ENCODE measurements at places on chromosomes 13 and 19.

DNA sequence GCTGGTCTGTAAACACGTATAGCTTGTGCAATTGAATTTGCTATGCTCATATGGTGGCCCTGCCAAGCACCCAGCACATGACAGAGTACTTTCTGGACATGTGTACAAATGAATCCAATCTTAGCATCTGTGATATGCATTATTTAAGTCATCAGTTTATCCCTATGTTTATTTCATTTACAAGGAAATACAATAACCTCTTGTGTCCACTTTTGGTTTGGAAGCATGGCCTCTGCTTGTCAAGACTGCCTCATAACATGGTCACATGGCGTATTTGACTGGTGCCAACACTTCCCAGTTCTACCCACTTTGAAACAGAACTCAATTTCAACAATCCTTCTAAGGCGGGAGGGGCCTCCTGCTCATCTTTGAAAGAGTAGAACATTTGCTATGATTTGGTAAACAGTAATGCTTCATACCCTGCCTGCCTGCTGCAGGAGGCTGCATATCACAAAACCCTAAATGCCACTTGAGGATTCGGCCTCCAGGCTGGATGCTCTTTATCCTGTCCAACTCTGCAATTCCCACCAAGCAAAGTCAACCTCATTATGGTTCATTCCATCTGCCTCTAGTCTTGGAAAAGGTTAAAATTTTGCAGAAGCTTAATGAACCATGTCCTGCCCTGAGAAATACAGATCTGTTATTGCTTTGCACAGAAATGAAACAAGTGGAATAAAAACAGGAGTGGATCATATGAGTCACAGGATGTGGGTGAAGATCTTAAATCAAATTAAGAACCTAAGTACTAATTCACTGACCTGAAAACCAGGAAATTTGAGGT, 151.3 kb downstream of the CYSLTR2 start:
- no peak for DNase-seq

DNA sequence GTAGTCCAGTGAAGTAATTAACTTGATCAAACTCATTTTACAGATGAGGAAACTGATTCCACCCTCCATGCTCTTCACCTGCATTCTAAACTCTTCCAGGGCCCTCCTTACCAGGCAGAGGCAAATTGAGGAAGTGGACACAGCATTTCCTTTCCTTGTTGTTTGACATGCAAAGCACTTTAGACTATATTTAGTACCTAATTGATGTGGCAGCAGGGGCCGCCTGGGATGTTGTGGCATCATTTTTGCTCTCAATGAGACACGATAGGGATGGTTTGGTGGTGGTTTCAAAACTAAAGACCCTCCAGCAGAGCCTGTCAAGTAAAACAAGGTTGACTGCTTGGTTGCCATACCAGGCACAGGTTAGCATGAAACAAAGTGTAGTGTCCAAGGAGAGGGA, 7.9 kb downstream of the SIPA1L3 start:
- DNase-seq: no peak

GRCh38 chr13:98351636-98352035, 174.6 kb upstream of the RNF113B start:
- DNase-seq: no peak

DNA sequence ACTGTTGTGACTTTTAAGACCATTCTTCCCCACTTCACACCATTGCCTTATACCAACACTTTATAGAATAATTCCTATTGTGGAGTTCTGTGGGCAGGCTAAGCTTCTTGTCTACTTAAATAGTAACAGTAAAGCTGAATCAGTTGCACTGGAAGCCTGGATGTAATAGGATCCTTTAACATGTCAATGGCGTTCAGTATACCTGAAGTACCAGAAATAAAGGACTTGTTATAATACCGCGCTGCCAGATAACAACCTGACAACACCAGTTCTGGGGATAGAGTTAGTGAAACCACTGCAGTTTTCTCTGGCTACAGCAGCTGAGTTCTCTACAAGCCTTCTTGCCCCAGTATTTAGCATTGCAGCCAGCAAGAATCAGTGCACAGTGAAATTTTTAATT, 52.0 kb upstream of the TNFRSF19 start:
- DNase-seq: no peak

DNA sequence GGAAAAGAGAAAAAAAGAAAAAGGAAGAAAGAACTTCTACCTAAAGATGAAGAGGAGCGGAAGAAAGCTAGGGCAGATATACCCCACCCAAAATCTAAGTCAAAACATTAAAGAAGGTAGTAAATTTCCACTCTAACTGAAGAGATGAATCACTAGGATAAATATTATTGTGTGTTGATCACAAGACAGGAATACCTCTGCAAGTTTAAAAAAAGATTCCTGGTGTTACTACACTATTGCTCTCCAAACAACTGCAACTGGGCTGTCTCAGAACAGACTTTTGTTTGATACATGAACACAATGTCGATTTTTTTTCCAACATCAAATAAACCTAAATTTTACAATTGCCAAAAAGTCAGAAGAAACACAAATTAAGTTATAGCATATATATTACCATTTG, 6.8 kb downstream of the HSPH1 start:
- DNase-seq: no peak

- DNase-seq: peak; percentile 22
These were observed 8.2 kb downstream of the SMIM24 start for GRCh38 chr19:3471954-3472655.

- DNase-seq: no peak
These were observed 3.3 kb downstream of the REX1BD start for GRCh38 chr19:18591735-18592385.

DNA sequence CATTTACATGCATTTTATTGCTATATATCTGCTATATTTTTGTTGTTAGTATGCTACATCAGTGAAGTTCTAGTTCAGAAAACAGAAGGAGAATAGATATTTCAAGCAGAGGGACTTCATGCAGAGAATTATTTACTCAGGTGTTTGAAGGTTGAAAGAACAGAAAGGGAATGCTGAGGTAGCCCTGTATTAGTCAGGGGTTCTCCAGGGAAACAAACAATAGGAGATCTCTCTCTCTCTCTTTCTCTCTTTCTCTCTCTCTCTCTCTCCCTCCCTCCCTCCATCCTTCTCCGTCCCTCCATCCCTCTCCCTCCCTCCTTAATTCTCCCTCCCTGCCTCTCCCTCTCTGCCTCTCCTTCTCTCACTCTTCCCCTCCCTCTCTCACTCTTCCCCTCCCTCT, 114.3 kb upstream of the TDRD3 start:
- no peak for DNase-seq

- DNase-seq: no peak
These were observed 21.4 kb downstream of the GARRE1 start for GRCh38 chr19:34275705-34276104.

DNA sequence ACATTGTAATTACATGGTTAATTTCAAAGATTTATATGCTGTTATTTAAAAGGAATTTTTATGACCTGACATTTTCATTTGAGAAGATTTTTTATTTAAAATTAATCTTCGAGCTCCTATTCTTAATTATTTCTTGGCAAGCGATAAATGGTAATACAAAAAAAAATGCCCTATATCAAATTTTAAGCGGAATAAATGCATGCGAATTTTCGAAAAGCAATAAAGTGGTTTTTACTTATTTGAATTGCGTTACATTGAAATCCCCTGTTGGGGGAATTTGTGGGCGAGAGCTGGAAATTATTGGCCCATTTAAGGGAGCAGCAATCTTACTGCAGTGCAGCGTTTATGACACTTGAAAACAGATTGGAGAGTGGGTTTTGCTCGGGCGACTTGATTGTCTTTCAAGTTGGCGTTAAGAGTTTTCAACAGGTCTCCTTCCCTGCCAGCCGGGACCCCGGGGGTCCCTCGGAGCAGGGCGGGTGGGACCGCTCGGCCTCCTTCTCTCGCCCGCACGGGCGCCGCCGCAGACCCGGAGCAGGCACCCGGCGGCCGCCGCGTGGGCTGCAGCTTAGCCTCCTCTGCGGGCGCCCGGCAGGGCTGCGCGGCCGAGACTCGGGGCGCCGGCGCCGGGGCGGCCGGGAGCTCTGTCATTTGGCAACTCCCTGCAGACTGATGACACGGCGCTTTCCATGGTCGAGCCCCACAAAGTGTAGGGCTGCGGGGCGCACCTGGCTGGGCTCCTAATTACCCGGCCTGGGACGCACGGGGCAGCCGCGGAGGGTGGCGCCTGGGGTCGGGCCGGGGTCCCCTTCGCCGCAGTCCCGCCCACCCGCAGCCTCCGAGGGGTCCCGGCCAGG, 255.1 kb upstream of the SOX21 start:
- peak; percentile 26 for DNase-seq

DNA sequence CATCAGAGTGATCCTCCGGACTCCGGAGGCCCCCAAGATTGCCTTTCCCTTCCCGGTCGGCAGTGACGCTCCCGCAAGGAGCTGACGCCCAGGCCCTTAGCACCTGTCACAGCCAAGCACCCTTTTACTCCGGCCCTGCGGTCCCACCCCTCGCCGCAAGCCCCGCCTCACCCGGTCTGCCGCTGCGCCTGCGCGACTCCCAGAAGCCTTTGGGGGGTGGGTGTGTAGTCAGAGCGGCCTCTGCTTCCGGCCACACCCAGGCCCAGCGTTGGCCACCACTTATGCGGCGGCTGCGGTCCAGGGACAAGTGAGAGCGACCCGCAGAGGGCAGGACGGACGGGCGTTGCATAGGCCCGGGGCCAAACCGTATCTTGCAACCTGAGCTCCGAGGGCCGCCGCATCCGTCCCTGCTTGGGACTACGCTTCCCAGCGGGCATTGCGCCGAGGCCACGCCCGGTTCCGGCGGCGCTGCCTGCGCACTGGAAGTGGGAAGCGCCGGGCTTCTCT, 441 bp upstream of the ZFP28 start:
- peak; percentile 84 for DNase-seq

DNA sequence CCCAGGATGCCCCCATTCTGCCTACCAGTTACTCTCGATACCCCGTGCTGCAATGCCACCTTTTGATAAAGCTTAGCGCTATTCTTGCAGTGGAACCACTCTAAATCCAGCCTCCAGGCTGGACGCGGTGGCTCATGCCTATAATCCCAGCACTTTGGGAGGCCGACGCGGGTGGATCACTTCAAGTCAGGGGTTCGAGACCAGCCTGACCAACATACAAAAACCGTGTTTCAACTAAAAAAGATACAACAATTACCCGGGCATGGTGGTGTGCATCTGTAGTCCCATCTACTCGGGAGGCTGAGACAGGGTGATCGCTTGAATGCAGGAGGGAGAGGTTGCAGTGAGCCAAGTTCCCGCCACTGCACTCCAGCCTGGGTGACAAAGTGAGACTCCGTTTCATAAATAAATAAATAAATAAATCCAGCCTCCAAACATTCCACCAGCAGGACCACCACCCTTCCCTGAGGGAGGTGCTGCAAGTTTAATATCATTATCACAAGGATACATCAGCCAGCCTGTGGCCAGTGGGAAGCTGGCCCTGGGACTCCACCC, 27.7 kb downstream of the CYP2B6 start:
- no peak for DNase-seq

- DNase-seq: no peak
These were observed 15.3 kb downstream of the FPR3 start for GRCh38 chr19:51810223-51810622.

DNA sequence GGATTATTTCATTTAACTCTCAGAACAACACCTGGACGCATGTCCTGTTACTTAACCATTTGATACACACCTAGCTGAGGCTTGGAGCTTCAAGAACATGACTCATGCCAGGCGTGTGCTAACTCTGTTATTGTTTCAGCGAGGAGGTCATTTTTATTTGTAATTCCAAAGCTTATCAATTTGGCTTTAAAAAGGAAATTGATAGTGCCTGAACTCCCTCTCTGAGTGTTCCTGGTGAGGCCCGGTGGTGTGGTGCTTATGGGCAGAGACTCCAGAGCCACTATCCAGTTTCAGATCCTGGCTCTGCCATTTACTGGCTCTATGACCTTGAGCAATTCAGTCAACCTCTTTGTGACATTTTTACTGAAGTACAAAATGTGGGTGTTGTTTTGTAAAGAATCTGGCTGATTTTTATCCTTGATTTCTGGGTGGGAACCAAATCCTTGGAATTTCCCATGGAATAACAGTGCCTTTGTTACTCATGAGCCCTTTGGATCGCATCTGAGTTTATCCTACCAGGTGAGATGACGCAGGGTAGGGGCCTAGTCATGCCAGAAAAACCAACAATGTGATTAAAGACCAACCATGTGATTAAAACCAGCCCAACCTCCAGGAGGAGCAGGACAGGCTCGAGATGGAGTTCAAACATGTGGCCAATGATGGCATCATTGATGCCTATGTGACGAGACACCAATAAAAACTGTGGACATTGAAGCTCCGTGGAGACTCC, 198.8 kb downstream of the MYO16 start:
- DNase-seq: no peak

DNA sequence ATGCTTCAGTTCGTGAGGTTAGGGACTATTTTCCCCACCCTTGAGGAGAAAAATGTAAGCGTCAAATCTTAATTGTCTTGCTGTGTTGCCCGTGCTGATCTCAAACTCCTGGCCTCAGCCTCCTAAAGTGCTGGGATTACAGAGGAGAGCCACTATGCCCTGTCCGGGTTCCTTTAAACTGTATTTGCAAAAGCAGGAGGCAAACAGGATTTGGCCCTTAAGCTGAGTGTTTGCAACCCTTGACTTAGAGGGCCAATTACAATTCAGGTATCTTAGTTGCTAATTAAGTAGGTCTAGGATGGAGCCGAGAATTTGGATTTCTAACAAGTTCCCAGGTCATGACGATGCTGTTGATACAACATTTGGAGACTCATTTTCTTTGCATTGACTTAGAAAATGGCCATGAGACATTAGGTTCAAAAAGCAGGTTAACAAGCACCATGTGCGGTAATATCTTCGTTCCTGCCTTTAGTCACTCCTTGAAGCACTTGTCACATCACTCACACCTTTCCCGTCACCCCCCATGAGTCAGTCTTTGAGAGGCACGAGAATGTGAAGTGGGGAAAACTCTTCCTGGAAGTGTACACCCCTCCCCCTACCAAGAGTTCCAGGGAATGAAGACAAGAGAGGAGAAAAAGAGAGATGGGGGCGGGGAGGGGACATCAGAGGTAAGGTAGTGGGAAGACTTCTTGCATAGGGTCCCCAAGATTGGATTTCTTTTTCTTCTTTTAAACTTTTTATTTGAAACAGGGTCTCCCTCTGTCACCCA, 2.6 kb downstream of the NAPSA start:
- DNase-seq: no peak

GRCh38 chr13:102771298-102772041, 2.1 kb downstream of the TEX30 start:
- DNase-seq: no peak

DNA sequence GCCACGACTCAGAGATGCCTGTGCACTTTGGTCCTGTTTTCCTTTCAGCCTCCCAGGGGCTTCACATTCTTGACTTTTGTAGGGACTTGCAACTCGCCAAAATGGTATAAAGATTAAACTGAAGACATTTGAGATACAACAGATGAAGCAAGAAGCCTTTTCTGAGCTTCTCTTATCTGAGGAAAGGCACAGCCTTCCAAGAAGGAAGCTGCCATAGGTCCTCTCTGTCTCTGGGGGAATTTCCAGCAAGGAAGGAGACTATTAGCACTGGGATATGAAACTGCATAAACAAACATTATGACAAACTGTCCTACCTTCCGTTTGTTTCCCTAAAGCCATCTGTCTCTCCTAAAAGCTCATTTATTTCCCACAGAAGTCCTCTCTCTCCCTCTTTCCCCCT, 39.3 kb downstream of the TGDS start:
- no peak for DNase-seq

GRCh38 chr19:45492627-45493470, 4.0 kb downstream of the RTN2 start:
- DNase-seq: no peak

Measured in stimulated activated CD4-positive, alpha-beta T cell treated with anti-CD3 and anti-CD28 coated beads, Interleukin-1b, Interleukin-23, amount 100 ng/mL, for 4 hours (primary cell).